ENCODE measurements at places on chromosomes 1 and 21.

DNA sequence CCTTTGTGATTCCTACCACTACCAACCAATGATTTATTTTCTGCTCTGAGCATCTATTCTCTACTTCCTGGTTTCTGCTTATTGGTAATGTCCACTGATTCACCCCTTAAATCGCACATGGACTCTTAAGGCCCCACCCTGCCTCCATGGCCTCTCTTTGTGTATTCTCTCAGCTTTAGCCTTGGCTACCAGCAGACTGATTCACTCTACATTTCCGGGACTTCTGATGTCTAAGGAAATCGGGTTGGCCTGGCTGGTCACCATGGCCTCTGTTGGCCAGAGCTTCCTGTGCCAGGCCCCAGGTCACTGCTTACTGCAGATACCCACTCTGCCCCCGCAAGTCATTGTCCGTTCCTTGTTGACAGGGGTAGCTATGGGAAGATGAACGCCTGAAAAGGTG, 40.9 kb downstream of the PDPN start:
- DNase-seq: no peak

GRCh38 chr1:45493116-45493697, 2.2 kb upstream of the TESK2 start:
- DNase-seq: peak; percentile 60

DNA sequence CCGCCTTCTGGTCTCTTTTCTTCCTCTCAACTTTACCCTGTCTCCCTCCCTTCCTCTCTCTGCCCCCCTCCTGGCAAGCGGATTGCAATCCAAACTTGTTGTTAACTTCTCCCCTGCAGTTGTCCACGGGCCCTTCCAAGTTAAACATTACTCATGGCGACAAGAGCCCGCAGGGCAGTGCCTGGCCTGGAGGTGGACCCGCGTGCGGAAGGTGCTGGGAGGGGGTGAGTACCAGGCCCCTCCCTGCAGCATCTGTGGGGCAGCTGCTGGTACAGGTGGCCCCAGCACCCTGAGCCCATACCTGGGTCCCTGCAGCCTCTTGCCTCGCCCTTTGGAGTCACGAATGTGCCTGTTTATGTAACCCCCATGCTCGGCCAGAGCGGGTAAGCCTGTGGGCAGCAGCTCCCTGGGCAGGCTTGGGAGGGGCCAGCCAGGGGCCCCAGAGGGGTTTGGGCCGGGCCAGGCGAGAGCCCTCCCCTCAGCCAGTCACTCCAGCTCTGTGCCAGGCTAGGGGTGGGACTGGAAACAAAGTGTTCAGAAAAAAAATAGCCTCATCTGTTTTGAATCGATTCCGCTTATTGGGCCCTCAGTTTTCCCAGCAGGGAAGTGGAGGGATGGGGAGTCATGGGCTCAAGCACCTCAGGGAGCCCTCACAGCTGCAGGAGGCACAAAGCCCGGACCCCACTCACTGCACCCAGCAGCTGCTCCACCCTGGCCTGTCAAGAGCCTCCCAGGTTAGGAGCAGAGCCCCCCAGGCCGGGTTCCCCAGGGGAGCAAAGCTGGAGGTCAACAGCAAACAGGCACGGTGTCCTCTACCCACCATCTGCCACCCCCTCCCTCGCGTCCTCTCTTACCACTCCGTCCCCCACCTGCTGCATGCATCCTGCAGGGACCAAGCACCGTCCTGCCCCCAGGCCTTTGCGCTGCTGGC, 14.0 kb upstream of the FAAP20 start:
- no peak for DNase-seq

DNA sequence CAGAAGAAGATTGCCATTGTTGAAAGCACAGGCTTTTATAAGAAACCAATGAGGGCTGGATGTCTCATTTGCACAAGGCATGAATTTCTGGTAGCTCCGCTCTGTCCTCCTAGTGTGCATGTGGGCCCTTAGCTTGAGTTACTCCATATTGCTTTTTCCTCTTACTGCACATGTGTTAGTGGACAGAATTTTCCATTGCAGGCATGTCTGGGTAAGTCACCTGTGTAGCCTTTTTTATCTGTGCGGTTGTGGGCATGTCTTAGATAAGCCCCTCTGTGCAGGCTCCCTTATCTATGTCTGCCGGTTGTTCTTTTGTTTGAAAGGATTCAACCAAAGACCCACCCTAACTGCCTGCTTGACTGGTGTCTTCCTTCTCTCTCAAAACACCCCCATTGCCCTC, 7.2 kb upstream of the CLCA1 start:
- DNase-seq: no peak

GRCh38 chr1:40789342-40789598, 5.7 kb downstream of the KCNQ4 start:
- DNase-seq: no peak

DNA sequence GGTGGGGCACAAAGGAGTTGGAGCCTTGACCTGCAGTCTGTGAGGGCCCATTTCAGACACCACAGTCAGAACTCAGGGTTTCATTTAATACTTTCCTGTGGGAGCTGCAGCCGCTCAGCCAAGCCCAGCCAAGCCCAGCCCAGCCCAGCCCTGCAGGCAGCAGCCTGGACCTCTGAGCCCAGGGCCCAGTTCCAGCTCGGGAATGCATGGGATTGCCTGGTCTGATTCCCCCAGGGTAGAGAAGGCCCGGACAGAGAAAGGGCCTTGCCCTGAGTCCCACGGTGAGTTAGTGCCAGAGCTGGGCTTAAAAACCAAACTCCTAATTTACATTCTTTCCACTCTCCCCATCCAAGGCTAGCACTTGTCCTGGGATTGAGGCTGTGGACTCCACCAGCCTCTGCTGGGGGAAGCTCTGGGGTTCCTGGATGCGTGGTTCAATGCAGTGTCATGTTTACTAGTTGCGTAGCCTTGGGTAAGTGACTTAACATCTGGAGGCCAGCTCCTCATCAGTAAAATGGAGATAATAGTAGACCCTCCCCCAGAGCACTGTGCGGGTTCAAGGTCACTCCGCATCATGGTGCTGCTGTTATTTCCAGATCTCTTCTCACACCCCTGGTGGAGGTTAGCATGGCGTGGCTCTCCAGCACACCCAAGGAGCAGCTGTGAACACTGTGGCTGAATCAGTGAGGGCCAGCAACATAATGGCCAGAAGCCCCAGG, 29.2 kb upstream of the PKP1 start:
- no peak for DNase-seq

DNA sequence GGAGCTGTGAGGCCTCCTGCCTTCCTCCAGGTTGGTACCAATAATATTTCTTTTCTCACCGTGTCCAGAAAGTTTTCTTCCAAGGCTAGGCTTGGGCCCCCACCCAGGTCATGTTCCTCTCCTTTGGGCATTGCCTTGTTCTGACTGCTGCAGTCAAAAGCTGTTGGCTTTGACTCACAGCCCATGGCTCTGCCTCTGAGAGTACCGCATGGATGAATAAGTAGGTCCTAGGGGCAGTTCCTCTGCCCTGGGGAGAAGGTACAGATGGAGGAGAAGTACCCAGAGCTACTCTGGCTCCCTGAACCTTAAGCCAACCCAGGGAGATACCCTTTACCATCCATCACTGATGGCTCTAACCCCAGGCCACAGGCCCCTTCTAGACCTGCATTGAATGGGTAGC, 115.0 kb downstream of the NAV1 start:
- DNase-seq: no peak

- no peak for DNase-seq
Measured at GRCh38 chr1:234751678-234752077, 141.7 kb upstream of the IRF2BP2 start.

- DNase-seq: no peak
Measured at GRCh38 chr1:45531873-45532272, 10.2 kb upstream of the PRDX1 start.

DNA sequence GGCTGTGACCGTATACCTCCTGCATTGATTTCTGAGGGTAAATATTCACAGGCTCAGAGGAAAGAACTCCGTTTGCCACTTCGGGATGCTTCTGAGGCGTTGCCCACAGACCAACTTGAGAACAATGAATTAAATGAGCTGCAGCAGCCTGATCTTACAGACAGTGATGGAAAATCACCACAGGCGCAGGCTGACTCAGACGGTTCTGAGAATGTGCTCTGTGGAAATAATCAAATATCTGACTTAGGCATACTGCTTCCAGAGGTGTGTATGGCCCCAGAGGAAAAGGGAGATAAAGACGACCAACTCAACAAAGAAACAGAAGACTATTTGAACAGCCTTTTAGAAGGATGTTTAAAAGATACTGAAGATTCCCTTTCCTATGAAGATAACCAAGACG, 76.7 kb upstream of the SCCPDH start:
- no peak for DNase-seq

GRCh38 chr1:63922848-63923247, 149.0 kb downstream of the ROR1 start:
- DNase-seq: no peak

GRCh38 chr1:37932759-37933158, 14.1 kb downstream of the INPP5B start:
- no peak for DNase-seq

DNA sequence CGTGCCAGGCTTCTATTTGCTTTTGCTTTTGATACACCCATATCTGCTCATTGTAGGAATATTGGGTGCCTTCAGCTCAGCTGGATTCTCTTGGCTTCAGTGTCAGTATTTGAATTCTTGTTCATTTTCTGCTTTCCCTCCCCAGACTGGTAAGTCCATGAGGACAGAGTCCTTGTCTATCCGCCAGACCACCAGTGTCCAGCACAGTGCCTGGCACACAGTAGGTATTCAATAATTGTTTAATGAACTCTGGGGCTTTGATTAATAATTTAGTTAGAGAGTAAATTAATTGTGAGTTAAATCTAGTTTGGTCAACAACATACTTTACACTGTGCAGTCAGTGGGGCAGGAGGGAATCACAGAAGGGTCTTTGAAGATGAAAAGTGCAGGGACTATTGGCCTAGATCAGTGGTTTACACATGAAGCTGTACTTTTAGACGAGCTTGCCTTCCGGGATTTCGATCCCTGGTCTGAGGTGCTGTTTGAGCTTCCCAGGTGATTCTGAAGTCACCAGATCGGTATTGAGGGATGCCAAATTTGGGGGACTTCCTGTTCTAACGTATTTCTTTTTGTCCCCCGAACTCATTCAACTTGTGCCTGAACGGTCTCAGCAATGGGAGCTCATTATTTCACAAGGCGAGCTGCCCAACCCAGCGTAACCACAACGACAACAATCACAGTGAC, 119.1 kb upstream of the JUN start:
- no peak for DNase-seq

GRCh38 chr1:107810291-107810951, 154.6 kb downstream of the VAV3 start:
- DNase-seq: no peak

- DNase-seq: no peak
Measured at GRCh38 chr1:208640295-208640694, 396.1 kb upstream of the PLXNA2 start.

DNA sequence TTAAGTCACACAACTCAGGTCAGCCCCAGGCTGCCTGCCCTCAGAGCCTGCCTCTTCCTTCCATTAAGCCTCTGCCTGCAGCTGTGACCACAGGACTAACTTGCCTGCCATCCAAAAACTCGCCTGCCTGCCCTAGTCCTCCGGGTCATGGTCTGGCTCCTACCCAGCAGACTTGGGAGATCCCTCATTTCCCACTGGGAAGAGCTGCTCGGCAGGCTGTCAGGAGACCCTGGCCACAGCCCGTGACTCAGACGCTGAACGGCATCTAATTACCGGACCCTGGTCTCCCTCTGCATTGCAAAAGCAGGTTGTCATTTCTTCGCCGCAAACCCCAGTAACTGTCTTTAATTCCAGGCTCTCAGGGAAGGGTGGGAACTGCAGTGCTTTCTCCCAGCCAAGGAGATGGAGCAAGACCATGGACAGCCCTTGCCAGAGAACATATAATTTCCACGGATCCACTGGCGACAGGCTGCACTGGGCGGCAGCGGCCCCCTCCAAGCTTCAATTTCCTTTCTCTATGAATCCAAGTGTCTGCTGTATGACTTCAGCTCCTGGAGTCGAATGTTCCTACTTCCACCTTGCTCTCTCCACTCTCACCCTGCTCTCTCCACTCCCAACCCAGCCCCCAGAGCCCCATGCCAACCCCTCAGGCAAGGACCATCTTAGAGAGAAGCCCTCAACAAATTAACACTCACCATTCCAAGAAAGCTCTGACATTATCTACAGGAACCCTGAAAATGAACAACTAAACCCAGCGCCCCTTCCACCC, 20.4 kb downstream of the OLFML2B start:
- no peak for DNase-seq

DNA sequence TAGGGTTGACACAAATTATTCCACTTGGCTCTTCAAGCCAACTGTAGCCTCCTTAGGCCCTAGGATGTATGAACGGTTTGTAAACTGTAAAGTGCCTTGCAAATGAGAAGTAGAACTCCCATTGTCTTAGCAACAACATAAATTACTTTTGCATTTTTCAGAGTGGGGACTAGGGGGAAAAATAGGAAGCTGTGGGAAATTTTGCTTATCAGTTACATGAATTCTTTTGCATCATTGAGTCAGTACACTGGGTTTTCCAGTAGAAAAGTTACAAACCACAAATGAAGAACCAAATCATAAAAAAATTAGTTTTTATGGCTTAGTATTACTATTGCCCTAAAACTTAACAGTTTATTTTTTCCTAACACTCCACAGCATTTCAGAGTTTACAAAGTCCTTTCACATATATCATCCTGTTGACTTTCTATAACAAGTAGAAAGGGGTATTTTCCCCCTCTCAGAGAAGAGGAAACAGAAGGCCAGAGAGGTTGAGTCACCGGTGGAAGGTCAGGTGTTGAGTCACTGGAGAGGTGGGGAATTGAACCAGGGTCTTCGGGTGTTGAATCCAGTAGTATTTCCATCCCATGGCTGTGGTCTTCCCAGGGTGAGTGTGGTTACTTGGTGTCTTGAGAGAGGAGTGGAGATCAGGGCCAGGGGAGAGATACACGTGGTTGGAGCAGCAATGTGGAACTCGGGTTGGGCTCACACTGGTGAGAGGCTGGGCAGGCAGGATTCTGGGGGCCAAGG, 71.9 kb upstream of the USP24 start:
- DNase-seq: no peak

GRCh38 chr1:175853681-175854080, 110.3 kb upstream of the TNR start:
- DNase-seq: no peak

DNA sequence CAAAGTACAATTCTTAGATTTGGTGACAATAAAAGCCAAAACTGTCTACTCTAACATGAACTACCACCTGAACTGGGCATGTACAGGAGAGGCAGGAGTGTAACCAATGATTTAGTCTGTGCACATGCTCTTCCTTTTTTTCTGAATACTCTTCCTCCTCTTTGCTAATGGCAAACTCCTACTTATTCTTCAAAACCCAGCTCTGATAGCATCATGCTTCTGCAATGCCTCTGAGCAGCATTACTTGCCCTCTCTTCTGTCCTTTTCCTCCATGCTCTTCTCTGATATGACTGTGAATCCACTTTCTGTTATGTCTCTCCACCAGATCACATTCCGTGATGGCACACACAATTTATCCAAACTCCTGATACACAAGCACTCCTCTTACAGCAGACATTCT, 31.4 kb downstream of the CNN3 start:
- no peak for DNase-seq

- DNase-seq: no peak
Measured at GRCh38 chr1:21620496-21620895, 48.7 kb downstream of the RAP1GAP start.

- no peak for DNase-seq
Measured at GRCh38 chr1:231629132-231629531, 2.5 kb downstream of the DISC1 start.

Measured in naive B cell (primary cell).